EH (cell line): ENCODE measurements at places on chromosomes 6 and 20.

- peak; percentile 91 for DNase-seq
Measured at GRCh38 chr6:84411060-84411629, 183.7 kb upstream of the CEP162 start.

DNA sequence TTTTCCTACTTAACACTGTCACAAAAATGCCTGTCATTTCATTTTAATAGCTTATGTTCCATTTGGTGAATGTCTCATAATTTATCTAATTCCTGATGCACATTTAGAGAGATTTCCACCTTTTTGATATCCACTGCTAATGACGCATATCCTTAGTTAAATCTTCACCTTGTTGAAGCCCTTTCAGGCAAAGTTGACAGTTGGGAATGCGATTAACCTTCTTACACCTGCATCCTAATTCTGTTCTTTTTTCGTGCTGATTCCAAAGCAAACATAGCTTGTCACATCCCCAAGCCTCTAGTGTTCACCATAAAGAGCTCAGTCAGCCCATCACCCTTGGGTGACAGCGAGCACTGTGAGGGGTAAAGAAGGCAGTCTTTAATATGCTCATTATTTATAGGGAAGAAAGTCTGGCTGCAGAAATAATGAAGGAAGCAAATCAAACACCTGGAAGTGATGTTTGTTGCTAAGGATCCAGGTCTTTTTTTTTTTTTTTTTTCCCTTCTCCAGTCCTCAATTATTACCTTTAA is 205.6 kb downstream of the DTNBP1 start:
- DNase-seq = no peak

GRCh38 chr6:16249971-16250370 is 11.6 kb downstream of the GMPR start:
- no peak for DNase-seq

- no peak for DNase-seq
Measured at GRCh38 chr6:169638915-169639314, 62.9 kb downstream of the WDR27 start.

- DNase-seq = no peak
Measured at GRCh38 chr6:126376682-126377081, 36.8 kb downstream of the CENPW start.

DNA sequence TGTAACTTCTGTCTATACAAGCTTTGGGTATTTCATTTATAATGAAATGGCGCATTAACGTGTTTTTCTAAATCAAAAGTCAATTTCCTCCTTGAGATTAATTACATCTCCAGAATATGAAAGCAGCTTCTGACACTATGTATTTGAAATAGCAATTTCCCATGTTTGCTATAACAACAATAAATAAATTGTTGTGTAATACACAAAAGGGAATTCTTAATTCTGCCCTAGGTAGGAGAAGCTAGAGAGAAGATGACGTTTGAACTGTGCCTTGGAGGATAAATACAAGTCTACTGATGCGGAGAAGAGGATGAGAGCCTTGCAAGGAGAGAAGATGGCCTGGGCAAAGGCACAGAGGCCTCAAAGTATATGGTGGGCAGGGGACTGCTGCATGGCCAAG is 7.6 kb upstream of the HLA-DOA start:
- no peak for DNase-seq

- DNase-seq = no peak
Measured at GRCh38 chr6:167441715-167442206, 116.9 kb downstream of the TTLL2 start.

DNA sequence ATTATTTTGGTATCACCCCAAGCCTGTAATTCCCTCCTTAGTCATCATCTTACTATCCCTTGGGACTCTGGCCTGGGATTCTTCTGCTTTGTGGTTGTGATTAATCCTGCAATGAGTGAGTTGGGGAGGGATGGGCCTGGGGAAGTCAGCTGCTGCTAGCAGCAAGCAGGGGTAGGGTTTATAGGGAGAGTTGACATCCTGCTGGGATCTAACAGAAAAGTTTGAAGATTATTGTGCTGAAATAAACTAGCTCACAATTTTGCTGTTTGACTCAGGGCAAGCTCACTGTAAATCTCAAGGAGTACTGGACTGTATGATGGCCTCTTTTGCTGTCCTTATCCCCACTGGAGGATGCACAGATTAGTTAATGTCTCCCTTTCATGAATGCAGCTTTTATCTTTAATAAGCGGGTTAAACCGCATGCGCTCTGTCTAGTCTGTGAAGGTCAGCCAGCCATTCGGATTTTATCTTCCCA is 83.4 kb downstream of the JARID2 start:
- DNase-seq = peak; percentile 96

DNA sequence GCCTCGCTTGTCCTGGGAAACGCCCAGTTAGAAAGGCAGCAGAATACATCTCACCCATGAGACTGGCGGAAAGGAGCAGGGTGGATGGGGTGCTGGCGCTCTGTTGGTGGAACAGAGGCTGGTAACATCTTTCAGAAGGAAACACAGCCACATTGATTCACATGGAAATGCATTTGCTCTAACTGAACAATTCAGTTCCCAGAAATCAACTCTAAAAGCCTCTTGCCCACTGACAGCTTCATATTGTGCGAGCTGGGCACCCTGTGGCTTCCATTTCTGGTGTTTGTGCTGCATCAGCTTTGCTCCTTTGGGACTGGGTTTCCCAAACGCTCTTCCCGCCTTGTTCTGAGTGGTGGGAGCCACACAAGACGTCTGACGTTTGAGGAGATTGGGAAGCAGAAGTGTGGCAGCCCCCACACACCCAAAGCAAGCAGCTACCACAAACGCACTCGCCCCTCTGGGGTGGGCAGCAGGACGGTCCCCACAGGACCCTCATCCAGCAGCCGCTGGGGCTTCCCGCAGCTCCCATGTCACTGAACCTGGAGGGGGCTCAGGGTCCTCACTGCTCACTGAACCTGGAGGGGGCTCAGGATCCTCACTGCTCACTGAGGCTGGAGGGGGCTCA is 229.5 kb downstream of the ERMARD start:
- no peak for DNase-seq

- no peak for DNase-seq
Measured at GRCh38 chr6:105569706-105570105, 166.8 kb upstream of the PREP start.
